COLO829 (cell line): ENCODE measurements at places on chromosomes 4 and X.

GRCh38 chrX:11414091-11414490 lies 120.9 kb downstream of the AMELX start:
- no peak for DNase-seq

GRCh38 chrX:139930916-139931645 lies 1.8 kb downstream of the ATP11C start:
- no peak for DNase-seq

DNA sequence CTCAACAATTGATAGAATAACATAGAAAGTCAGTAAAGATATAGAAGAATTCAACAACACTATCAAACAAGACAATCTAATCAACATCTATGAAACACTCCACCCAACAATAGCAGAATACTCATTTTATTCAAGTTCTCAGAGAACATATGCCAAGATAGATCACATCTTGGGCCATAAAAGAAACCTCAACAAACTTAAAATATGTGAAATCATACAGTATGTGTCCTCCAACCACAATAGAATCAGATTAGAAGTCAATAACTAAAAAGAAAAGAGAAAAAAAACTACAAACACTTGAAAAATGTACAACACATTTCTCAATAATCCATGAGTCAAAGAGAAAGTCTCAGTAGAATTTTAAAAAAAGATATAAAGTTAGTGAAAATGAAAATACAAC lies 78.6 kb upstream of the LDB2 start:
- DNase-seq: no peak

GRCh38 chrX:35622040-35622439 lies 176.1 kb upstream of the MAGEB16 start:
- DNase-seq: no peak

DNA sequence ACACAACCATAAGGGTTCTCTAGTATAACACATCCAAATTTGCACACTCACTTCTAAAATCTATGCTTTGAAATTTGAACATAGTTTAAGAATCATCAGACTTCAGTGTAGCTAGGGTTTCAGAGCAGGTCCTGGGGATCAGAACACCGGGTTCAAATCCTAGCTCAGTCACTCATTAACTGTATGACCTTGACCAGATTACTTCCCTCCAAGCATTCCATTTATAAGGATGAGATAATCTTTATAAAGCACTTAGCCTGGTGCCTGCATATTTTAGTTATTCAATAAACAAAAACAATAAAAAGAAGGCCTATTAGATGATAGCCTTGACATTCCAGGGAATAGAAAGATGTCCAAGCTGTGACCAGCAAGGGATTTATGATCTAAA lies 4.8 kb upstream of the STBD1 start:
- DNase-seq: no peak

GRCh38 chr4:107845681-107846080 lies 20.9 kb downstream of the SGMS2 start:
- DNase-seq: no peak

- DNase-seq: no peak
Measured at GRCh38 chr4:167003326-167003725, 231.0 kb downstream of the SPOCK3 start.

GRCh38 chr4:79588679-79589078 lies 180.7 kb upstream of the GK2 start:
- no peak for DNase-seq

- DNase-seq: peak; percentile 63
Measured at GRCh38 chrX:101051549-101052302, at the start of gene TRMT2B. Gene TRMT2B, minus strand, starts transcription at chrX:101052111. Its CDS starts 9,822 bp downstream, at chrX:101042289.

DNA sequence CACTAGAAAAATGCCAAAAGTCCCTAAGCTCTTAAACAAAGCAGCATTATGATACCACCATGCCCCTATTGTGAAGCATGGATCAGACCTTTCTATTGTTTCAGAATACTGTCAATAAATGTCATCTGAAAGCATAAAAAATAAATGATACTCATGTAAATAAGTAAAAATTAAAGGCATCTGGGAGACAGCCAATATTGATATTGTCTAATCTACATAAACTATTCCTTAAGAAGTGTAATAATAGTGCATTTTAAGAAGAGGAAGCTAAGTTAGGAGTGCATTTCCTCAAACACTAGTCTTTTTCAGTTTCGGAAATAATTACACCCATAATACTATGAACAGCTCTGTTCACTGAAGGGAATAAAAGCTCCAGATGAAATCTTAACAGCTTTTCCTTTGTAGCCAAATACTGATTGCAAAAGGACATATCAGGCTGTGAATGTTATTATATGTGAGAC lies 181.6 kb downstream of the SPOCK3 start:
- no peak for DNase-seq

GRCh38 chr4:89509708-89510281 lies 202.2 kb upstream of the GPRIN3 start:
- no peak for DNase-seq

- no peak for DNase-seq
Measured at GRCh38 chr4:23952258-23952657, 62.4 kb upstream of the PPARGC1A start.

GRCh38 chrX:23844502-23845138 lies 61.6 kb downstream of the SAT1 start:
- no peak for DNase-seq

DNA sequence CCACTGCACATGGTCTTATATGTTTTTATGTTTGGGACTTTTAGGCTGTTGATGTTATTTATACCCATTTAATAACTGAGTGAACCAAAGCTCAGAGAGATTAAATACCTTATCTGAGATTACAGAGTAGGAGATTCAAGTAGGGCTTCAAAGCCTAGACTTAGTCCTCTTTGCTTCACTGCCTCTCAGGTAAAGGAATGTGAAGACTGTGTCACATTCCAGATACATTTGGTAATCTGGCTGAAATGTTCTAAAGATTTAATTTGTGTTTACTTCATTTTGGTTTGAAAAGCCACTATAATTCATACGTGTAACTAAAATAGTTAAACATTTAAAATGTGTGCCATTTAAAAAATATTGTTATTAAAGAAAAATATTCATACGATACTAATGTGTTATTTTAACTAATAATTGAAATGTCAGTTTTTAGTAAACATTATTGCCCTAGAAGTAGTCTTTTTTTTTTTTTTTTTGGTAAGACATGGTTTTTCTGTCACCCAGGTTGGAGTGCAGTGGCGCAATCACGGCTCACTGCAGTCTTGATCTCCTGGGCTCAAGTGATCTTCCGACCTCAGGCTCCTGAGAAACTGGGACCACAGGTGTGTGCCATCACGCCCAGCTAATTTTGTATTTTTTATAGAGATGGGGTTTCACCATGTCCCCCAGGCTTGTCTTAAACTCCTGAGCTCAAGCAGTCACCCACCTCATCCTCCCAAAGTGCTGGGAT lies 54.3 kb downstream of the WWC2 start:
- no peak for DNase-seq

- no peak for DNase-seq
Measured at GRCh38 chr4:151688003-151688784, 72.6 kb downstream of the GATB start.

- no peak for DNase-seq
Measured at GRCh38 chrX:40868868-40869267, 133.5 kb upstream of the MED14 start.

DNA sequence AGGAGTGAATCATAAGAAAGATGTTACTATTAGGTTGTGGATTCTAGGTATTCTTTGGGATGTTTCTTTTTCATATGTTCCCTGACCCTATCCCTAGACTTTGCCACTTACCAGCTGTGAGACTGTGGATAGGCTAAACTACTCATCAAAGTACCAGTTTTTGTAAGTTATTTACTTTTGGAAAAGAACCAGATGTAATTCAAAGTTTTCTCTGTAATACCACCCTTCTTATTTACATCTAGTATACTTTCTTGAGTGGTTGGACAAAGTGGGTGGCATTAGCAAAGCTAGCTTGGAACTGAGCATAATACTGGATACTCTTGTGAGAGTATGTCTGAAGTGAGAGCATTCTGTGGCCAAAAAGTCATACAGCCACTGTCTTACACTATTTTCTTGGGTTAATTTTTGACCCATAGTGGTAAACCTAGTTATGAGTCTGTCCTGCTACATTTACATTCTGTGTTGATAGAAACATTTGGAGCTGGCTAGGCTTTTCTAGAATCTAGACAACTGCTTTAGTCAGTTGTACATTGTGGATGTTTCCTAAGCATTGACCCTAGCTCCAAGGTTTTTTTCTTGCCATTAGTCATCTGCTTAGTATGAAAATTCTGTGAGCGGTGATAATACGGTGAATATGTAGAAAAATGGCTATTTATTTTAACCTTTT lies 41.7 kb downstream of the KDM6A start:
- no peak for DNase-seq

GRCh38 chr4:30258949-30259348 lies 461.2 kb upstream of the PCDH7 start:
- no peak for DNase-seq

DNA sequence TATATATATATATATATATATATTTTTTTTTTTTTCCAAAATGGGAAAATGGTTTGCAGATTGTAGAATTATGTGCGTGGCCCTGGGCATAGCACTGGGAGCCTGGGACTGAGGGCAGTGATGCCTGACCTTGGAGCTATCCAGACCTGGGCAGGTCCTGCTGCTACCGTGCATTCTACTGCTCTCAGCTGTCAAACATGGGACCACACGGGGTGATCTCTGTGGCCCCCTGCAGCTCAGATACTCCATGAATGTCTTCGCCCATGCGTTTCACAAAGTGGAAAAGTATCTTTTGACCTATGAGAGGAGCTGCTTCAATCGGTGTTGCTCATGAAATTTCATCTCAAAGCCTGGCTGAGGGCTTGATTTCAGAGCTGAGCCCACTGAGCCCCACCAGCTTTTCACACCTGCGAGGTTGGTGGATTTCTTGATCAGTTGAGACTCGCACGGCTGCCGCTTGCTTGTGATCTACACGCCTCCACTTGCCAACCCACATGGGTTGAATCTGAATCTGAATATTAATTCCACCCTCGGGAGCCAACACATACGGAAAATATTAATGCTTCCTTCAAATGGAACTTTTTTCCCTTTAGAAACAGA lies 35.7 kb downstream of the ING2 start:
- no peak for DNase-seq

DNA sequence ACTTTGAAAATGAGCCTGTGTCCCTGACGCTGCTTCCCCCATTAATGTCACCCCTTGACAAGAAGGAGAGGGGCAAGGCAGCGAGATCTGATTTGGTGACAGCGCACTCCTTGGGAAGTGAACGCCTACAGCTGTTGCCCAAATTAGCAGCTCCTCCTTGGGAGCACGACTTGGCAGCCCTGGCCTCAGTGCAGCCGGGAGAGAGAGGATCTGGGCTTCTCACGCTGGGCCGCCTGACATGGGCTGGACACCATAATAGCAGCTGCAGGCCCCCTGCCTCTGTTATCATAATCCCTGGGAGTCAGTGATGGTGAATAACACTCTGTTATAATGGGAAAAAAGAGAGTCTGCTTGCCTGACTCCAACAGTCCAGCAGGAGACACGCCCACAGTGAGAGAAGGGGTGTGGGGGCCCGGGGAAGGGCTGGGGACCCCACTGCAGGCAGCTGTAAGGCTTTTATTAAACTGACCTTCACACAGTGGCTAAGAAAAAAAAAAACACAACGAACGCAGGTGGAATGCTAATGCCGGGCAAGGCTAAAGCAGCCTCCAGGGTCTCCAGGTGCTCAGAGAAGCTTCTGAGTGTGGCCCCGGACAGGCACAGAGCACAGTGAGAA lies 73.3 kb downstream of the PSAPL1 start:
- no peak for DNase-seq

GRCh38 chr4:21992330-21992729 lies 43.8 kb upstream of the KCNIP4 start:
- DNase-seq: no peak
